Stimulated activated CD4-positive, alpha-beta T cell treated with anti-CD3 and anti-CD28 coated beads, Interleukin-1b, Interleukin-23, amount 100 ng/mL, for 4 hours (primary cell): ENCODE measurements at places on chromosomes 2 and 18.

DNA sequence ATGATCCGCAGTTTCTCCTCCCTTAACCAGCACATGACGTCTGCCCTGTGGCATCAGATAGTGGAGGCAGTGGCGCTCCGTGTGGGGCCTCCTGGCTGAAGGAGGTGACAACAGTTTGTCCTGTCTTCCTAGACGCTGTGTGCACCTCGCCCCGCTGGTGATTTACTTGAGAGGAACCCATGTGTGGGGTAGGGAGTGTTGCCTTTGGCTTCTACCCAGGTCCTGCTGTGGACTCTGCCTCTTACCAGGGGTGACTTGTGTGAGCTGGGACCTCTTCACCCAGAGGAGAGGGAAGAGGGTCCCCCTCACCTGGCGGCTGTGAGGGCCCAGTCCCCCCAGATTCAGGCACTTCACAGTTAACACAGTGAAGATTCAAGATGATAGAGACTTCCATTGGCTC, 77.6 kb downstream of the TMEM18 start:
- no peak for DNase-seq

- peak; percentile 67 for DNase-seq
These were observed at the start of gene SPDYA for GRCh38 chr2:28810384-28811285. Gene SPDYA (plus strand): TSS chr2:28810834. CDS start chr2:28816015, 5,181 bp downstream.

DNA sequence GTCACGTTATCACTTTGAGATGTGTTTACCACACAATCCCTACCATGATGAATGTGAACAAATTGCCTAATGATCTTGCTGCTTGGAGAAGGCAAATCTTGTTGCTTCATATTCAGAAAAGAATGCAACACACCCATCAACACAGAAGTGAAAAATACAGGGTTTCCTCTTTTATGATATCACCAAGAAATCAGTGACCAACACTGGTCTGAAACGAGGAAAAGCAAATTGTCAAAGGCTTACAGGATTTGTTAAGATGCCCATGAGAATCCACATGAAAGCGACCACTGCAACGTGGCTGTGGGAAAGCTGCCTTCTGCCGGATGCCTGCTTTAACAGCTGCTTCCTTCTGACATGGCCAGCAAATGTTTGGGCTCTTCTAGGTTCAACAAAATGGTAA, 397.6 kb upstream of the LRATD1 start:
- DNase-seq = no peak

DNA sequence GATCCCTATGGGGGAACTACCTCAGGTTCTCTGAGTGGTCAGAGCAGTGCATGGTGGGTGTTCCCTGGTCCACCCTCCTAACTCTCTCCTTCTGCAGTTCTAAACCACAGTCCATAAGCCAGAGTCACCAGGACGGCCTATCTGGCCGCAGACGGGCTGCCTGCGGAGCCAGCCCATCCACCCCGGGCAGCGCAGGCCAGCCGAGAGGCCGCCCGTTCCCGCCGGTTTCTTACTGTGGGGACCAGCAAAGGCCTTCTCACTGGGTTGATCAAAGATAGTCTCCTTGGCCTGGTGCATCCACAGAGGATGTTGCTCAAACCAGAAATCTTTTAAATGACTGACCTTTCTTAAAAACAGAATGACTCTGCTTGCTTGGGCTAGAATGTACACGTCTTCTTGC, 9.6 kb upstream of the CHST10 start:
- DNase-seq = no peak

DNA sequence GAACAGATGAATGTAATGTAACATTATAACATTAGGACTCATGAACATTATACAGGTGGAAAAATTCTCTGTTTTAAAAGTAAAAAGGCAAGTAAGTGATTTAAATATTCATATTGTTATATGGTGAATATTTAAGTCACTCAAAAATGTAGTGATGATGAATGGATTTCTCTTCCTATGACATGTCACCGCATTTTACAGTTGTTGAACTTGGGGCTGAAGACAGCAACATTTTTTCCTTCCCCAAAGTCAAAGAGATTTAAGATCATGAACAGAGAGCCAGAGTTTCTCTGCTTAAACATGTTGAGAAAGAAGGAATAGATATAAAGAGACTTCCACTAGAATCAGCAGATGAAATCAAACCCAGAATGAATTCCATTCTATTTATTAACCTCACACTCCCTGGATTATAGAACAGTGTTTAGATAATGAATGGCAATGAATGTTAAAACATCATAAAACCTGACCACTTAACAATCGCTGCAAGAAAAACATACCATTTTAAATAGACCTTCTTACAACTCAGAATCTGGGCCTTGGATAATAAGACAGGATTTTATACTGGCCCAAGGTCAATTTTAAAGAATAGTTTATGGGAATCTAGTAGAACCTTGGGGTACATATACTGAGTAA, 163.6 kb upstream of the SIX2 start:
- no peak for DNase-seq

DNA sequence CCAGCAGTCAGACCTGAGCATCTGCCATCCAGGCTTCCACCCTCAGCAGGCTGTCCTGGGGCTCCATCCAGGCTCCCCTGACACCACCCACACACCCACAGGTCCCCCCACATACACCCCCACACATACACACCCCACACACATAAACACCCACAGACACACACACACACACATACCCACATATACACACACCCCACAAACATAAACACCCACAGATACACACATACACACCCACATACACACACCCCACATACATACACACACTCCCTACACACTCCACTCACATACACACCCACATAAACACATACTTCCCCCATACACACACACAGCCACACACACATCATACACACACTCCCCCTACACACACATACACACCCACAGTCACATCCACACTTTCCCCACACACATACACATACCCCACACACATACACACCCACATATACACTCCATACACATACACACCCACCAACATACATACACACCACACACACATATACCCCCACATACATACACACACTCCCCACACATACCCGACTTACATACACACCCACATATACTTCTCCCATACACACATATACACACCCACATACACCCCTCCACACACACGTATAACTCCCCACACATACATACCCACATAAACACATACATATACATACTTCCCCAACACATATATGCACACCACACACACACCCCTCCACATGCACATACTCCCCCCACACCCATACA, 183.3 kb upstream of the ETAA1 start:
- DNase-seq = no peak

- DNase-seq = no peak
These were observed 266.5 kb downstream of the EIPR1 start for GRCh38 chr2:3110994-3111666.

- no peak for DNase-seq
These were observed 19.2 kb upstream of the TANK start for GRCh38 chr2:161141033-161141432.

DNA sequence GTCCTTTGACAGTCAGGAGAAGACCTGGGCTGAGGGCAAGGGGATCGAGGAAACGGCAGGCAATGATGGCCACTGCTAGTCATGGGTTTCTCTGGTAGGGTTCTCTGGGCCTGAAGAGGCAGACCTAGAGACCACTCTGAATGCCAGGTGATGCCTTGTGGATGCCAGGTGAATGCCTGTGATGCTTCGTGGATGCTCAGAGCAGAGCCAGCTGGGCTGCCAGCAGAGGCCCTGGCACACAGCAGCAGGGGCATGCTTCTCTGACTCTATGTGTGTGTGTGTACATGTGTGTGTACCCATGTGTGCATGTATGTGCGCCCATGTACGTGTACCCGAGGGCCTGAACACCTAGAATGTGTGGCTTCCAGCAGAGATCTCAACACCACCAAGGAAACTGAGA, 172.0 kb downstream of the TNS1 start:
- DNase-seq = no peak

DNA sequence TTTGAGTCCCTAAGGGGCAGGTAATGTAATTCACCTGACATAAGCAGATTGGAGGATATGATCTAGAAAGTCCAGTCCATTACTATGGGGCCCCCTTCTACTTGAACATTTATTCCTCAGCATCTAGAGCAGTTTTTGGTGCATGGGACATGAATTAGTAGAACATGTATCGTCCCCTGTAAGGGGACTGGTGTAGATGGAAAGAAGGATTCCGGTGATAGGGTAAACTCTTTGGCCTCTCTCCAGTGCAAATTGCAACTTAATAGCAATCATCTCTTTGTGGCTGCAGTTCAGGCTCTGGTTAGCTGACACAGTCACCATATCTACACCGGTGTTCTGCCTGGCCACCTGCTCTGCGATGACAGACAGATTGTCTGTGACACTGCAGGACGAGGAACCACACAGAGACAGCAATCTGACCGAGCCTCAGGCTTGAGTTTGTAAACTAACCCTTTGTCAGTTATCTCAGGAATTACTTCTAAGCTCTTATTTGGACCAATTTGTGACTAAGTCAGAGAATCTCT, 6.4 kb upstream of the SLC8A1 start:
- no peak for DNase-seq

DNA sequence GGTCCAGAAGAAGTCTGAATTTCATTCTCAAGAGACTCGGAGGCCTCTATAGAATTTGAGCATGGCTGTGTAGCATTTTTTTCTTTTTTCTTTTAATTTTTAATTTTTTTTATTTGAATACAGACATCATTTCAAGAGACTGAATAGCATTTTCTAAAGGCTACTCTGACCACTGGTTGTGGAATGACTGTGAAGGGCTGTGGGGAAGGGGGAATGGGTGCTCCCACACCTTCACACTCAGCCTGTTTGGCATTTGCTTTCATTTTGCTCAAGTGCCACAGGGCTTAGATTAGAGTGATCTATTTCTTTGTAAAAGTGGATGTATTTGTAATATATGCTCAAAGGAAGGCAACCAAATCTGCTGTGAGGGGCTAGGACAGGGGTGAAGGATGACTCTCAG, 142.0 kb upstream of the SPOPL start:
- no peak for DNase-seq

DNA sequence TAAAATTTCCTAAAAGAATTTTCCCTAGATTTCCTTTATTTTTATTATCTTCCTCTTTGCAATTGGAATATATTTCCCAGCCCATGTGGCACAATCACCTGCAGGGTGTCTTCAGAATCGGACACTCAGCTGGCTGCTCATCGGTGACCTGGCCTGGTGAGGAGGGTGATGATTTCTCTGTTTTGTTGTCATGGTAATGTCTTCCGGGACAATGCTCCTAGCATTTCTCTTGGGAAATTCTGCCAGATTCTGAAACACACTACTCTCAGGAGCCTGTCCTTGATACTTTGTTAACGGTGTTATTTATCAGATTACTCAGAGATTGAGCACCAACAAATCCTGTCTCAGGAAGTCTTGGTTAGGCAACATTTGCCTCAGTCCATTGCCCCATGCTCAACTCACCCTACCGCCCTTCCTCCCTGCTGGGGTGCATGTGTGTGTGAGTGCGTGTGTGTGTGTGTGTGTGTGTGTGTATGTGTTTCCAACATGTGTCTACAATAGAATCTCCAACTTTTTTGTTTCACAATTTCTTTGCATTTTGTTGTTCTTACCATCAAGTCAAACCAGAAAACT, 70.3 kb downstream of the MYT1L start:
- DNase-seq = no peak

DNA sequence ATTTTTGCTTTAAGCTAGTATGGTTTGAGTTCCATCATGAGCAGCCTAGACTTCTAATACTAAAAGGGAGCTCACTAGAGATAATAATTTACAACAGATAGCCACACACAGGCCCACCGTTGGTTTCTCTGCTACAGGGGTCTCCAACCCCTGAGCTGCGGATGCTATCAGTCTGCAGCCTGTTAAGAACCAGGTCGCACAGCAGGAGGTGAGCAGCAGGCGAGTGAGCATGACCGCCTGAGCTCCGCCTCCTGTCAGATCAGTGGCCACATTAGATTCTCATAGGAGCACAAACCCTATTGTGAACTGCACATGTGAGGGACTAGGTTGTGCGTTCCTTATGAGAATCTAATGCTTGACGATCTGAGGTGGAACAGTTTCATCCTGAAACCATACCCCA, 150.6 kb downstream of the HRH4 start:
- DNase-seq = no peak

DNA sequence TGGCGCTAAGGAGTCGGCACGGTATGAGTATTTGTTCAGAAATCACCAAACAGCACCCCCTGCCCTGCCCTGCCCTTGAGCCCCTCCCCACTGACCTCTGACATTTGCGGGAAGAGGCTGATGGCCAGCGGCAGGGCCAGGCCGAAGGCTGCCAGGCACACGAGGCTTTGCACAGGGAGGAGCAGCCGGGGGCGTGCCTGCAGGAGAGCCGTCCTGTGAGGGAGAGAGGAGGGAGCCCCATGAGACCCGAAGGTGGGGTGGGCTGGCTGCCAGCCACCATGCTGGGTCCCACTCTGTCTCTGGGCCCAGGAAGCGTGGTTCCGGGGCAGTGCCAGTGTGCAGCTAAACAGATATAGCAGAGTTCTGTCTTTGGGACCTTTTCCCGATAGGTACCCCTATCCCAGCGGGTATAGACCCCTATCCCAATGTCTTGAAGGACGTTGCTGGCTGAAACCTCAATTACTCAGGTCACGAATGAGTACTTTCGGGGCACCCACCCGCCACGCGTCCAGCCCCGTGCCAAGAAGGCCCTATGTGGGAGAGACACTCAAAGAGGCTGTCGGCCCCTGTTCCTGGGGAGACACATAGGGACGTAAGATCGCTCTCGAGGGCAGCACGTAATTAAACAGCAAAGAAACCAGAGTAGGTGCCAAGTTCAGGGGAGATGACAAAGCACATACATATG, 43.9 kb downstream of the EMX1 start:
- no peak for DNase-seq

DNA sequence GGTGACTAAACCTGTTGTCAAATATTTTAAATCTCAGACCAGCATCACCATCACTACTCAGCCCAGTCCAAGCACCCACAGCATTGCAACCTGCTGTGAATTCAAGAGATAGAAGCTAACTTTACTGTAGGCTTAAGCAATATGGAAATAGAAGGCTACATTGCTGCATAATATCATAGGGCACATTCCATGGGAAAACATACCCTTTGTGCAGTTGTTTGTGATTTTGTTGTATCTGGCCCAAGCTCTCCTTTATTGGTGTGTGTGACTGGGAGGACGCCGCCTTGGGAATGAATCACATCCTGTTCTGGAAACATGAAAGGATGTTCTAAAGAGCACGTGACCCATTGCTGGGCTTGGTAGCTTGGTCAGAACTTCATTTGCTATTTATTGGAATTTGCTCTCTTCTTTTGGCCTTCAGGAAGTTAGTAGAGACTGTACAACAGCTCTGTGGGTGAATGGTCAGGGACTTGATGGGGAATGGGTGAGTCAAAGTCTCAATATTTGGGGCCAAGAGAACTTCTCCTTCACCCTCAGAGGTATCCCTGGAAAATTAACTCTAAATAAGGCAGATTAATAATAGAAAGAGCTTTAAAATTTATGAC, 106.8 kb upstream of the SERPINE2 start:
- DNase-seq = no peak

DNA sequence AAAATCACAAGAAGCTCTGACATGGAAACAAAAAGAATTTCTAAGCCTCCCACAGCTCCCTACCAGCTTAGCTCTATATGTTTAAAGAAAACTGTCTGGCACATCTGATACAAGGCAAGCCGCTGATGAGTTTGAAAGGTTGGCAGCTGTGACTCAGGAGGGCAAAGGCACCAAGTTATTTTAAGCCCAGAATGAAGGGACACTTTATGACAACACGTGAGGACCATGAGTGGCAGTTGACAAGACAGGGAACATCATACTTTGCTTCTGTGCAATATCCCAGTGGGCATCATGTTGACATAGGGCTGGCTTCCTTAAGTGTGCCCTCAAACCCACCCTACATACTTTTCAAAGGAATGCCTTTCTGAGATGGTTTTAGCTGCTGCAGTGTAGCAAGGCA, 272.9 kb downstream of the CLIP4 start:
- no peak for DNase-seq

- DNase-seq = no peak
These were observed 3.5 kb upstream of the KLF11 start for GRCh38 chr2:10039658-10040410.

- no peak for DNase-seq
These were observed 174.2 kb downstream of the RTP5 start for GRCh38 chr2:242043538-242044312.
